GM12865 (cell line): ENCODE measurements at places on chromosomes 3 and 15.
A peak's percentile ranks its signal among the peaks of the same experiment; 100 is the strongest.

- no peak for DNase-seq
Measured at GRCh38 chr15:70336425-70337009, 238.8 kb upstream of the TLE3 start.

DNA sequence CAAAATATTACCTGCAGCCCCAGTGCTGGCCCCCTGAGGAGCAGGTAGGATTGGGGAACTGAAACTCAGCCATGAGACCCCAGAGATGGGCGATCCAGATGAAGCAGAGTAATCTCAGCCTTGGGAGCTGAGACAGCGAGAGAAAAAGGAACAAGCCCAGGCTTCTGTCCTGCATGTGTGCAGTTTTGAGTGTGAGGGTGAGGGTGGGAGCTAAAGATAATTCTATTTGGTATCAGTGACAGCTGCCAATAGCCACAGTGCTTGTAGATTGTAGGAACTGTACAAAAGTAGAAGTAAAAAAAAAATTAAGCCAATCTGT is 5.9 kb downstream of the ATP8B4 start:
- DNase-seq = no peak

GRCh38 chr3:171165499-171165921 is 139.0 kb upstream of the SLC2A2 start:
- DNase-seq = peak; percentile 76

DNA sequence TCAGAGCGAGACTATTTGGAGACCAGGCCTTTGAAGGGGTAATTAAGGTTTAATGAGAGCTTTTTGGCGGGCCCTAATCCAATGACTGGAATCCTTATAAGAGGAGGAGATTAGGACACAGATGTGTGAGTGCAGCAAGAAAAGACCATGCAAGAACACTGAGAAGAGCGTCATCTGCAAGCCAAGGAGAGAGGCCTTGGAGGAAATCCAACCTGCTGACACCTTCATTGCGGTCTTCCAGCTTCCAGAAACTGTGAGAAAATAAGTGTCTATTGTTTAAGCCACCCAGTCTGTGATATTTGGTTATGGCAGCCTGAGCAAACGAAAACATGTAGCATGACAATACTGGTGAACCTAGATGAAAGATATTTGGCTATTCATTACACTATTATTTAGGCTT is 23.0 kb upstream of the MUSTN1 start:
- DNase-seq = no peak
